ENCODE measurements at places on chromosomes 7 and 10. TPM values are rescaled to one million over a fixed set of nuclear protein-coding genes. Genes with fewer than 3 reads are reported as not detected.

GRCh38 chr10:1536341-1536740 is 201.0 kb downstream of the ADARB2 start:
- no peak overlapping the region for H3K27ac ChIP-seq
- H3K27me3 ChIP-seq, result no peaks in the 10 kb centered on the region
- no peaks in the 10 kb centered on the region for H3K4me1 ChIP-seq
- no peaks in the 10 kb centered on the region for H3K36me3 ChIP-seq

GRCh38 chr7:67435894-67436535 is 439.4 kb downstream of the TYW1 start:
- no peak overlapping the region for H3K27ac ChIP-seq
- H3K36me3 ChIP-seq, result no peaks in the 10 kb centered on the region
- no peak for DNase-seq
- H3K27me3 ChIP-seq, result no peaks in the 10 kb centered on the region
- no peak overlapping the region for H3K4me3 ChIP-seq

GRCh38 chr7:112061051-112061450 is 145.1 kb downstream of the DOCK4 start:
- H3K36me3 ChIP-seq, result no peaks in the 10 kb centered on the region
- H3K4me1 ChIP-seq, result no peaks in the 10 kb centered on the region
- no peak for DNase-seq
- no peak overlapping the region for H3K27ac ChIP-seq

DNA sequence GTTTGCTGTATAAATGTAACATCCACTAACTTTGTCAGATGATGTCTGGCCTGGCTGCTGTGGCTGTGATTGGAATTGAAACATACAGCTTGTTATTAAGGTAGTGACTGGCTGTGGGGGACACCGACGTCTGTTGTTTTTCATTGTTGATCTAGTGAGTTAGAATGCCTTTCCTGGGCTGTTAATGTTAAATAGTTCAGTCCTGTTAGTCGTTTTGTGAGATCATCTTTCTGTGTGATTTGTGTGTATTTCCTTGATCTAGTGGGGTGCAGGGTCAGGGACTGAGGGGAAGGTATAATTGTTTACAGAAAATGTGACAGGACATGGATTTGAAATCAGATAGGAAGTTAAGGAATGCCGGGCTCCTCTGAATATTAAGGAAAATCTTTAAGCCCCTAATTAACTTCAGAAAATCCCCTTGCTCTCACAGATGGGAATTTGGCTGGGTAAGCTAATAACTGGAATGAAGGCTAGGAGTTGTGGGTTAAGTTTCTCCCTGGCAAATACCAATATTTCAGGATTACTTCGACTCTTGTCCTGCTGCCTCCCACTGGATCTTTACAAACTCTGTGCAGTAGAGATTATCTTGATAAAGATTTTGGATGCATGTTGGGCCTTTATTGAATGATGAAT is 163.1 kb downstream of the AUTS2 start:
- peaks cover 13% of the 10 kb centered on the region for H3K4me1 ChIP-seq
- no peaks in the 10 kb centered on the region for H3K36me3 ChIP-seq
- no peak overlapping the region for H3K27ac ChIP-seq
- no peak overlapping the region for H3K4me3 ChIP-seq

GRCh38 chr7:28166982-28167715 is 13.4 kb downstream of the JAZF1 start:
- no peak overlapping the region for H3K27ac ChIP-seq
- no peaks in the 10 kb centered on the region for H3K27me3 ChIP-seq
- DNase-seq, result no peak
- H3K4me3 ChIP-seq, result no peak overlapping the region

DNA sequence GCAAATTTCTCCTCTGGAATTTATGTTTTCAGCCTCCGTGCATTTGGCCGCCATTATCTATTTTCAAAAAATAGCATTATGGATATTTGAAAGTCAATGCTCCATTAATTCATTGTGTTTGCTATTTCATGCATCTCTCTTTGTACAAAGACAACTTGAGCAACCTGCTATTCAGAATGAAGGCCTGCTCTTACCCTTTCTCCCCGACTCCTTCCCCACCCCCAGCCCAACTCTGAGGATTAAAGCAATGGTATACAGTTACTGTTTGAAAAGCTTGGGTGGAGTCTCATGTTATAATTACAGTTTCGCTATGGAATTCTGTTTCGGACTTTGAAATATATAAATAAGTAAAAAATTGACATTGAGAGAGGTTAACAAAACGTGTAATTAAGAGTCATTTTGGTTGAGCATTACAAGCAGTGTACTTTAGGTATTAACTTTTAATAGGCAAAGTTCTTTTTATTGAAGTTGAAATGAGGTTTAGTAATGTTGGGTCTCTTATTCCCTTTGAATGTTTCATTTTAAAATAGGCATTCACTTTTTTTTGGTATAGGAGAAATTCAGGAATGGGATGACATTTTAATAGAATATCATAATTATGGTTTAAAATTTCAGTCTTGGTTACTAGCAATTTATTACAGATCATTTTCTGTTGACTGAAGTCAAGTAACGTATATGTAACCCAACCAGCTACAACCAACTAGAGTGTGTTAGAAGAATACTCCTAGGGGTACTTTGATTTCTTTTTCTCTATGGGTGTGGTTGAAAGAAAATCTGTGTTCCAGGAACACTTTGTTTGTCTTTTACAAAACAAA is 93.1 kb downstream of the ARID5B start:
- H3K36me3 ChIP-seq, result no peaks in the 10 kb centered on the region
- no peak for DNase-seq
- no peak overlapping the region for H3K4me3 ChIP-seq
- peak overlapping the region; percentile 61 for H3K27ac ChIP-seq

DNA sequence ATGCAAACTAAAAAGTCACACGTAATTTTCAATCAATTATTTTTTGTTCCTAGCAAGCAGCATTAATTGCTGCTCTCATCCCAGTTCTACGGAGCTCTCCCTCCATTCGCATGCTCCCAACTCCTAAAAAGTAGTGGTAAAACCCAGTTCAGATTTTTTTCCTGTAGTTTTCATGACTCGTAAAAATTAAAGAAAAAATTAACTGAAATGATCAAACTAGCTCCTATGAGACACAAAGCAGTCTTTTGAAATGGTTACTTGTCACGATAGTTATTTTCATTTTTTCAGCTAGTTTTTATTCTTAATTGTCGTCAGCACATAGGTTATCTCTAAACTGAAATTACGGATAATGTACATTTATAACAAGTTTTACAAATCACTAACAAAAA is 1.8 kb downstream of the HNRNPA2B1 start:
- no peaks in the 10 kb centered on the region for H3K27me3 ChIP-seq
- DNase-seq, result no peak
- H3K4me1 ChIP-seq, result peaks cover 16% of the 10 kb centered on the region

DNA sequence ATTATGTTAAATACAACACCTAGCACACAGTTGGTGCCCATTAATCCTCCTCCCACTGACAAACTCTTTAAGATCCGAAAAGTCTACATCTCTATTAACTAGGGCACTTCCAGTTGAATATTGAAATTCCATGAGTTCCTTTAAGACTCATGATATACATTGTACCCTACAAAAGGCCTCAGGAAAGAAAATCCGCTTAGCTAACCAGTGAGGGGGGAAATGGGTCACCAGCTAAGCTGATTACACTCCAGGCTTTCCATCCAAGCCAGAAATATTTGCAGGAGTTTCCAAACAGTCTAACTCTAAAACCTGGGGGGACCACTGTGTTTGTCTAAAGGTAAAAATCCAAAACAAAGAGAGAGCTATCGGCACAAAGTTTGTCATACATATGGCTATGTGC is 1.3 kb upstream of the LRIT2 start:
- no peak overlapping the region for H3K4me3 ChIP-seq
- no peaks in the 10 kb centered on the region for H3K36me3 ChIP-seq
- no peaks in the 10 kb centered on the region for H3K4me1 ChIP-seq

DNA sequence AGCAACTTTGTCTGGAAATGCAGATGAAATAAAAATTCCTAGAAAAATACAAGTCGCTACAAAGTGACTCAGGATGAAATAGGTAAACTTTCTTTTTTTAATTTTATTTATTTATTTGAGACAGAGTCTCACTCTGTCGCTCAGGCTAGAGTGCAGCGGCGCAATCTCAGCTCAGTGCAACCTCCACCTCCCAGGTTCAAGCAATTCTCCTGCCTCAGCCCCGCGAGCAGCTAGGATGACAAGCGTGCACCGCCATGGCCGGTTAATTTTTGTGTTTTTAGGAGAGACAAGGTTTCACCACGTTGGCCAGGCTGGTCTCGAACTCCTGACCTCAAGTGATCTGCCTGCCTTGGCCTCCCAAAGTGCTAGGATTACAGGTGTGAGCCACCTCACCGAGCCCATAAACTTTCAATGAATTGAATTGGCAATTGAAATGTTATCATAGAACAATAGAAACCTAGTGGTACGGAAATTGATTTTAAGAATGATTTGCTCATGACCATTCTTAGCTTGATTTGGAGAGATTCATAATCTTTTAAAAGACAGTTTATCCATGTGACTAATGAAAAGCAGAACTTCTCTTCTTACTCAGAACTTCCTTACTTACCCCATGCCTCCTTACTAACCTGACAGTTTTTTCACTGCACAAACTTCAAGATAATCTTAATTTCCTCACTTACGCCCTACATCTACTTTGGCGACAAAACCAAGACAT is 161.7 kb downstream of the FAM107B start:
- no peak overlapping the region for H3K4me3 ChIP-seq
- H3K36me3 ChIP-seq, result no peaks in the 10 kb centered on the region
- H3K27me3 ChIP-seq, result no peaks in the 10 kb centered on the region
- DNase-seq, result no peak
- H3K27ac ChIP-seq, result peak overlapping the region; percentile 19

GRCh38 chr7:17233603-17234002 is 64.8 kb upstream of the AHR start:
- H3K4me1 ChIP-seq, result no peaks in the 10 kb centered on the region
- H3K27me3 ChIP-seq, result no peaks in the 10 kb centered on the region
- no peak overlapping the region for H3K27ac ChIP-seq

DNA sequence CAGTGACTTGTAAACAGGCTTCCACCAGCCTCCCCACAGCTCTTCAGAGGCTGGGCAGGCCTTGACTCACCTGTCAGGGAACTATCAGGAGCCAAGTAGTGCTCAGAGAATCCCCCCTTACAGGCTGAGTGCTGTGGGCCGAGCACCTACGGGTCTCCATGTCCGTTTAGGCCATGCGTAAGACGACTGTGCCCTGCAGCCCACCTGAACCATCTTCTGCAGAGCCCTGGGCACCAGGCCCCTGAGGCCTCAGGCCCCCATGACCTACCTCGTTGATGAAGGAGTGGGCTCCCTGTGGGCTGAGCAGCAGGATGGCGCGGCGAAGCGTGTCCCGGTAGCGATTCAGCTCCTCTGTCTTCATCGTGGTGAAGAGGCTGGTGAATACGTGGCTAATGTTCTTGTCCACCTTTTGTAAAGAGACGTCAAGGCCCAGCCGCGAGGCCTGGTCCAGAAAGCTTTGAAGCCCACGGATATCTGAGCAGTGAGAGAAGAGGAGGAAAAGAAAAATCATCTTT is 228.0 kb downstream of the GRID1 start:
- H3K36me3 ChIP-seq, result no peaks in the 10 kb centered on the region
- no peaks in the 10 kb centered on the region for H3K4me1 ChIP-seq
- H3K4me3 ChIP-seq, result no peak overlapping the region
- no peaks in the 10 kb centered on the region for H3K27me3 ChIP-seq
- no peak overlapping the region for H3K27ac ChIP-seq

GRCh38 chr7:115721293-115722217 is 309.0 kb downstream of the TFEC start:
- H3K27me3 ChIP-seq, result no peaks in the 10 kb centered on the region
- H3K4me3 ChIP-seq, result no peak overlapping the region
- no peaks in the 10 kb centered on the region for H3K4me1 ChIP-seq
- H3K27ac ChIP-seq, result no peak overlapping the region
- H3K36me3 ChIP-seq, result no peaks in the 10 kb centered on the region
- no peak for DNase-seq

GRCh38 chr10:5497948-5498730 is 1.2 kb downstream of the CALML5 start:
- no peak overlapping the region for H3K27ac ChIP-seq
- H3K4me3 ChIP-seq, result no peak overlapping the region
- no peaks in the 10 kb centered on the region for H3K36me3 ChIP-seq
- H3K27me3 ChIP-seq, result no peaks in the 10 kb centered on the region

DNA sequence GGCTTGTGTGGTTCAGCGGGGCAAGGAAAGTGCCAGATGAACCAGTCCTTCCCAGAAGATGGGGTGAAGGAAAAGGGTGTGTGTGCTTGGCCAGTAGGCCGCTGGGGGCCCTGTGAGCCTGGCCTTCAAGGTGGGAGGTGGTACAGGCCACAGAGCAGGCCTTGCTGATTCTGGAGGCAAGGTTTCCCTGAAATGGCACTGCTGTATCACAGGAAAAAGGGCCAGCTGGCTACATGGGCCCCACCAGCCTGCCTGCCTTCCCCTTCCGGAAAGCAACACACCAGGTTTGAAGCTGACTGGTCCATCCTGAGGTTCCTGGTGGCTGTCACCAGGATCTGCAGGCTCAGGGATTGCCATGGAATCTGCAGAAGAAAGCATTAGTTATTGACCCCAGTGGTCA is 12.5 kb downstream of the MMRN2 start:
- DNase-seq, result no peak
- H3K4me1 ChIP-seq, result peaks cover 22% of the 10 kb centered on the region
- H3K27me3 ChIP-seq, result no peaks in the 10 kb centered on the region
- H3K4me3 ChIP-seq, result no peak overlapping the region
- no peaks in the 10 kb centered on the region for H3K36me3 ChIP-seq

DNA sequence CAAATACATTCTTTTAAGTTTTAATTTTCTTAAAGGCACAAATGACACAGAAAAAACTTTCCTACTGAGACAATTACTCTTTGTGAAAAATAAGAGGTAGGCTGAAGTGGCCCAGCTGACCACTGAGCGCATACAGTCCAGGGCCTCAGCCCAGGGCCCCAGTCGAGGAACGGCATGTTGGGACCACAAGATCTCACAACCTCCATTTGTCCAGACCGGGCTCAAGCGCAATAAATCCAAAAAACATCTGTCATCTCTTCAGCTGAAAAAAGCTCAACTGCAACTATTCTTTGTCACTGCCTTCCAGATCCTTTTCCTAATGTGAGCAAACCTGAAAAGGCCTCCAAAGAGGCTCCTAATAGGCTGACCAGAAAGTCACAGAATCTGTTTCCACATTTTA is 165.8 kb downstream of the SRPK2 start:
- DNase-seq, result no peak
- no peaks in the 10 kb centered on the region for H3K27me3 ChIP-seq
- no peaks in the 10 kb centered on the region for H3K36me3 ChIP-seq
- H3K4me1 ChIP-seq, result peaks cover 19% of the 10 kb centered on the region

GRCh38 chr10:22159180-22159579 is 58.6 kb downstream of the EBLN1 start:
- no peak for DNase-seq
- no peaks in the 10 kb centered on the region for H3K4me1 ChIP-seq
- H3K27me3 ChIP-seq, result no peaks in the 10 kb centered on the region

SLC13A1 gene
- polyA plus RNA-seq, result not detected

SSC4D gene
- 2.8 TPM for polyA plus RNA-seq

ANKRD30A gene
- 1.2 TPM for polyA plus RNA-seq

LRIT1 gene
- 12.8 TPM for polyA plus RNA-seq

PRSS37 gene
- polyA plus RNA-seq, result 54.7 TPM

SVIL gene
- 44.7 TPM for polyA plus RNA-seq

CCL24 gene
- 1.1 TPM for polyA plus RNA-seq

PRRT4 gene
- polyA plus RNA-seq, result 1.1 TPM
